DMS79 treated with DMSO at 0.1 percent for 48 hours (cell line): ENCODE measurements at places on chromosomes 3 and 15.

DNA sequence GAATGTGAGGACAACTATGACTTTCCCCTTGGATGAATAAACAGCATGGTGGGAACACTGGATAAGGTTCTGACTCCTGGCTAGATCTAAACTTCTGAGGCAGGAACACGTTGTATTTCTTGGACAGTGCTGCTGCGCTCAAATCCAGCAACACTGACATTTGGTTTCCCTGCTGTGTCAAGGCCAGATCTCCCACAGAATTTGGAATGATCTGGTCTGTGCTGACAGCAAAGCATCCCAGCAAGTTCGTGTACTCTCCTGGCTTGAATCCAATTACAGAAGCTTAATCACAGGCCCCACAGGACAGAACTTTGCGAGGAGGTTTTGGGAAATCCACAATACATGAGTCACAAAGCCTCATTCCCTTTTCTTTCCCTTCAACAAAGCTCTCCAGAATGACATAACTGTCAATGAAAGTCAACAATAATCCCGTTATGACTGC, 92.5 kb downstream of the ADAMTS9 start:
- DNase-seq = no peak

DNA sequence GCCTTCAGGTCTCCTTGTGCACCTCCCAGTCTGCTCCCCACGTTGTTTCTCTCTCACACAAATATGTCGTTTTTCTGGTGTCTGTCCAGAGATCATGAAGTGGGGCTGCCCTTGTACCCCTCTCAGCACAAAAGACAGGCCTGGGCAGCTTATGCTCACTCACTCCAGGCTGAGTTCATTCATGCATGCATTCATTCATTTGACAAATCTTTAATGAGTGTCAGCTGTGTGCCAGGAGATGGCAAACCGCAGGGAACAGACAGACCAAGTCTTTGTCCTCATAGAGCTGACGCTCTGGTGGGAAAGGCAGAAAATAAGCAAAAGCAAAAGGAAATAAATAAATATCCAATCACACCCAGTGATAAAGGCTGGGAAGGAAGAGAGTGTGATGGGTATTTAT, 7.6 kb upstream of the TRH start:
- peak; percentile 10 for DNase-seq

GRCh38 chr3:42900226-42901072, 5.5 kb upstream of the ZNF662 start:
- DNase-seq = no peak

GRCh38 chr15:83053151-83053550, 13.9 kb downstream of the BTBD1 start:
- no peak for DNase-seq

GRCh38 chr15:31799319-31799714, 231.0 kb upstream of the CHRNA7 start:
- DNase-seq = no peak

DNA sequence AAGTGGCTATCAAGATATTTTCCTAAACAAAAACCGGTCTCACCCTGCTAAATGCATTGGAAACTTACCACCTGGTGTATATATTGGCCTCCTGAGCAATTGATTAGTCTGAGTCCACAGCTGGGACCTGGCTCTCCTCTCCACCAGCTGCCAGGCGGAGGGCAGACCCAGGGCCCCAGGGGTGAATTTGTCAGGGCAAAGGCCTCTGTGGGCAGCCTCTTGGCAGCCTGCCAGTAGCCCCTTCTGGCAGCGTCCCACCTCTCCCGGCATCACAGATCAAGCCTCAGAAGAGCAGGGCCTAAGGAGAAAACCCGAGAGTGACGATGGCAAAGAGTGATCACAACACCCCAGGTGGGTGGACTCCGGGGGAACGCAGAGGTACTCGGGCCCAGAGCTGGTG, 43.0 kb upstream of the IDH2 start:
- DNase-seq = no peak

GRCh38 chr15:67397139-67397538, 123.8 kb upstream of the C15orf61 start:
- DNase-seq = no peak

DNA sequence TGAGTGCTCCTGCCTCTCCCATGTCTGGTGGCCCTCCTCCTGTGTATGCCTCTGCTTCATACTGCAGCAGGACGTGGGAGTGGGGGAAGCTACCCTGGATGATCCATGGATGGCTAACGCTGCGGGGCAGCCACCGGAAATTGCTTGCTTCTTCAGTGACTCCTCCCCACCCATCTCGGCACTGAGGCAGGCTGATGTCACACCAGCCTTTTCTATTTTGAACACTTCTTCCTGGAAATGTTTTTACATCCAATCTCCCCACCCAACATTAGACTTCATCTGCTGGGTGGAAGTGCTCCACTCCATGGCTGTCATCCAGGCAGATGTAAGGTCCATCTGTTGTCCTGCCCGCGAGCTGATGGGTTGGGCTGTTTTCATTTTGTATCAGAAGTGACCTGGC, 58.9 kb upstream of the MUC13 start:
- DNase-seq = no peak

DNA sequence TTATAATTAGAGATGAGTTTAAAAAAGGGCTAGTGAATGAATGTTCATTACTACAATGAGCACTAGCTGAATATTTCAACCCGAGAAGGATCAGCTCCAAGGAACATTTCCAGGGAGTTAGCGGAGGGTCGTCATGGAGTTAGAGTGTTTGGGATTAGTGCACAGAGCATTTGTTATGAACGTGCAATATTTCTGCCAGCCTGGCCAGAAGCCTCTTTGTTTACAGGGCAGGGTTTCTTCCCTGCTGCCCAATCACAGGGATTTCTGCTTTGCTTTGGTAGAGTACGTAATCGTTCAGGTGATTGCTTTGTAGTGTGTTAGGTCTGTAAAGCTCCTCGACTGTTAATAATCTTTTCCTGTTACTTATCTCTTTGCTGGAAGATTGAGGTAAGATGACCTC, 5.9 kb downstream of the CGNL1 start:
- DNase-seq = peak; percentile 3

DNA sequence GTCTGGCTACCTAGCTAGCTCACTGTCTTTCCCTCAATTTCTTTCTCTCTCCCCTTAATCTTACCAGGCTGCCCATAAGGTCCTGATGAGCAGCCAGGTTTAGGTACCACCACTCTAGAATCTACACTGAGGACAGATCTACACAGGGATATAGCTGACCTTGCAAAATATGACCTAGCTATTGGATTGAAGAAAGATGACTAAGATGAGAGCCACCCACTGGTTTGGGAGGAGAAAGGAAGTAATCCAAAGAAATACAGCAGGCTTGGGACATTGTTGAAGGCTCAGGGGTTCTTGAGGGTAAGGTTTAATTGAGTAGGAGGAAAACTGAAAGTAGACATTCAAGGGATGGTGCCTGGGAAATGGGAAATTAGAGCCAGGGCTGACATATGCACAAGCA, 142.0 kb upstream of the TMC3 start:
- DNase-seq = no peak

DNA sequence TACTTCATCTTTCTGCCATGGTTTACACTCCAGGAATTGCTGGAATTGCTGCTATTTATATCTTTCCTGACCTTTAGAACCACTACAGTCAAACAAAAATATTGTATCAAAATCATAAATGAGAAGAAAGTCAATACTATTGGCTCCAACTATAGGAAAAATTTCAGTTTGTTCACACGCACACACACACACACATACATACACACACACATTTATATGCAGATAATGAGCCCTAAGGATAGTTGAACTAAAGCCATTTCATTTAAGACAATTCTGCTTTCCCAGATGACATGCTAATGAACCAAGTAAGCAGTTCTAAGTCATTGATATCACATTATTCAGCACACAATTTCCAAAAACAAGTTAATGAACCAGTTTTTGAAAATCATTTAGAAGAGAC, 627.3 kb downstream of the PLOD2 start:
- DNase-seq = no peak
